GM06990 (cell line): ENCODE measurements at places on chromosomes 3 and 15.

DNA sequence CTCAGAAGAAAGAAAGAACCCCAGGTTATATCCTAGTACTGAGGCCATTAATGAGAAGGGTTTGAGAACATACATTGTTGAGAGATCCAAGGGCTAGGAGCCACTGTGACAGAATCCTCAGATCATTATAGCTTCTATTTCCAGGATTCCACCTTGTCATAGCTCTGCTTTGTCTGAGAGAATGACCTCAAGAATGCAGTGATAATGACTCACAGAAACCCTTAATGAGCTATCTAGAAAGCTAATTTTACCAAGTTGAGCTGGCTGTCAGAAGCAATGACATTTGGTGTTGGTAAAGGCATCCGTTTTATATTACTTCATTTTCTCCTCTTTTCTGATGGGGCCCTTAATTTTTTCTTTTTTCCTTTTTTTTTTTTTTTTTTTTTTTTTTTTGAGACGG is 10.9 kb downstream of the TRIP4 start:
- DNase-seq = no peak

GRCh38 chr3:147572970-147573340 is 163.8 kb downstream of the ZIC1 start:
- no peak for DNase-seq

GRCh38 chr3:59064728-59065127 is 14.9 kb upstream of the CFAP20DC start:
- no peak for DNase-seq

GRCh38 chr3:14806641-14807263 is 12.0 kb upstream of the FGD5 start:
- DNase-seq = no peak
